ENCODE measurements at places on chromosomes 5 and 9.

- no peak for DNase-seq
Measured at GRCh38 chr9:89375191-89375760, 57.0 kb downstream of the SECISBP2 start.

- DNase-seq, result peak; percentile 87
Measured at GRCh38 chr5:34929720-34930461, 532 bp downstream of the DNAJC21 start.

GRCh38 chr5:171597946-171598640 is 178.6 kb downstream of the FGF18 start:
- no peak for DNase-seq

GRCh38 chr5:114174837-114175236 is 187.0 kb upstream of the KCNN2 start:
- DNase-seq, result no peak

- no peak for DNase-seq
Measured at GRCh38 chr9:31146485-31147166, 1237.8 kb upstream of the ACO1 start.

DNA sequence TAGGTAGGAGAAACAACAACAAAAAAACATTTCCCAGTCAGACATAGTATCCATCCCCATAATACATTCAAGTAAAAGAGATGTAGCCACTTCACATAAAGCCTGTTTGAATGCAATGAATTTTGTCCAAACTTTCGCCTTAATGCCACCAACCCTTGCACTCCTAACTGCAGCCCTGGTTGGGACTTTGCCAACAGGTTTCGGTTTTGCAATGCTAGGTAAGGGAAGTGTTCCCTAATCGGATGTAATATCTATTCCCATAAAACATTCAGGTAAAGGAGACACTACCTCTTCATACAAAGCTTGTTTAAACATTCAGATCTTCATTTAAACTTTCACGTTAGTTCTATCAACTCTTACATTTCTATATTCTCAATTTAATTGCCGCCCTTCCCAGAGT is 336.1 kb downstream of the DRD1 start:
- DNase-seq, result no peak

- no peak for DNase-seq
Measured at GRCh38 chr5:151097820-151098767, 17.3 kb upstream of the TNIP1 start.

GRCh38 chr9:124676159-124676551 is 95.0 kb downstream of the NR6A1 start:
- DNase-seq, result no peak

GRCh38 chr9:136536721-136537241 is 9.1 kb downstream of the NOTCH1 start:
- no peak for DNase-seq

GRCh38 chr5:129499208-129499852 is 39.2 kb downstream of the ADAMTS19 start:
- DNase-seq, result no peak

DNA sequence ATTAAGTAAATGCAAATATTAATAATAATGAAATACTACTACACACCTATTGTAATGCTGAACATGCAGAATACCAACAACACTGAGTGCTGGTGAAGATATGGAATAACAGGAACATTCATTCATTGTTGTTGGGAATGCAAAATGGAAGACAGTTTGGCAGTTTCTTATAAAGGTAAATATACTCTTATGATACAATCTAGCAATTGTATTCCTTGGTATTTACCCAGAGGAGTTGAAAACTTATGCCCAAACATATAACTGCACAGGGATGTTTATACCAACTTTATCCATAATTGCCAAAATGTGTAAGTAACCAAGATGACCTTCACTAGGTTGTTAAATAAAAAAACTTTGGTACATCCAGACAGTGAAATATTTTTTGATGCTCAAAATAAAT is 636.8 kb downstream of the PRR16 start:
- DNase-seq, result no peak

DNA sequence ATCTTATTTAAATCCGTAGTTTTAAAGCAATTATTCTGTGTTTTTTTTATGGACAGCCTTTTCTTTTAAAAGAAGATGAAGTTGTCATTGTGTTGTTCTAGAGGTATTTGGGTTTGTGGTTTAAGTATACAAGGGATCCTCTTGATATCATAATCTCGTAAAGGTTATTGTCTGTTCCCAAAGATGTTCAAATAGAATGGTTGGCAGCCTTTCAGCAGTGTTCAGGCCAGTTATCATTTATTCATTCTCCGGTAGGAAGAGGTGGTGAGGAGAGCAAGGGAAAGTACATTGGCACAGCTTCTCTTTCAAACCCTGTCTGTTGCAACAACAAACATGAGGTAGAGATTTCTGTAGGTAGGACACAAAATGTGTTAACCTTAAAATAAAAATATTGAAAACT is 147.0 kb downstream of the FOCAD start:
- DNase-seq, result no peak

DNA sequence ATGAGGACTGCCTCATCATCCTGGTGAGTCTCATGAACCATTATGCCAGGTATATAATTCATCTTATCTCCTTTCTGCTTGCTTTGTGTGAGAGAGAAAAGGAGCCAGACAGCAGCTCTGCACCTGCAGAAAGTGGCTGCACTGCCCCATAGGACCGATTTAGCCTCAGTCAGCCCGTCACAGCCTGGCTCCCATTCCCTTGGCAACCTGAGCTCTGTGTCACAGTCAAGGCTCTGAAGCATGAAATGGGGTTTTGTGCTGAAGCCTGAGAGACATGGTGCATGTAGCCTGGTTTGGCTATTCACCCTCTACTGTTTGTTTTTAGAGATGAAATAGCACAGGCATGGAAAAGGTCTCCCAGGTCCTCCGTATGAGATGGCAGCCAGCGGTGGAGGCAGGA is 198.3 kb downstream of the KCTD16 start:
- DNase-seq, result no peak

DNA sequence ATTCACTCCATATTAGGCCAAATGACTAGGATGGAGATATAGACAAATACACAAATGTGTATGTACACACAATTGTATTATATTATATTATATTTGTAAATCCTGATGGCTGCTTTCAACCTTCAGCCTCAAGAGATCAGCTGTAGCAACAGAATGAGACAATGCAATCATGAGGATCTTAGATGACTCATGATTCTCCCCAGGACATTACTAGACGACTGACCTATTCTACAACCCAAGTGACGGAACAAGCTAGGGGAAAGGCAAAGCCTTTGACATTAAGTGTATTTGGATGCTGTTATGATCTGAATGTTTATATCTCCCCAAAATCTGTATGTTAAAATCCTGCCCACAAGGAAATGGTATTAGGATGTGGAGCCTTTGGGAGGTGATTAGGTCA is 66.5 kb downstream of the COX7C start:
- no peak for DNase-seq

DNA sequence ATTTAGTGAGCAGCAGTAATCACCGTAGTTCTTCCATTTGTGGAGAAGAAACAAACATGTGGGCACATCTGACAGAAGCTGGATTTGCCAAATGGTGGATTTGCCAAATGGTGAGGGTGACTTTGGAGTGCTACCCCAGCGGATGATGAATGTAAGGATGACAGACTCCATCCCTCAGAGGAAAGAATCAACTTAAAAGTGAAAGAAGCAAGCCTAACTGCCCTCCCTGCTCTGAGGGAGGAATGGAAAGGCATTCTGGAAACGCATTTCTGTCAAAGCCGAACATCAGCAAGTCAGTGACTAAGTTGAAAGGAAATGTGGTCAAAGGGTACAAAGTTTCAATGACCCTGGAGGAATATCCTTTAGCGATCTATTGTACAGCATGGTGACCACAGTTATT is 143.5 kb downstream of the GPBP1 start:
- DNase-seq, result no peak

GRCh38 chr5:172115541-172115982 is 72.5 kb downstream of the STK10 start:
- no peak for DNase-seq

DNA sequence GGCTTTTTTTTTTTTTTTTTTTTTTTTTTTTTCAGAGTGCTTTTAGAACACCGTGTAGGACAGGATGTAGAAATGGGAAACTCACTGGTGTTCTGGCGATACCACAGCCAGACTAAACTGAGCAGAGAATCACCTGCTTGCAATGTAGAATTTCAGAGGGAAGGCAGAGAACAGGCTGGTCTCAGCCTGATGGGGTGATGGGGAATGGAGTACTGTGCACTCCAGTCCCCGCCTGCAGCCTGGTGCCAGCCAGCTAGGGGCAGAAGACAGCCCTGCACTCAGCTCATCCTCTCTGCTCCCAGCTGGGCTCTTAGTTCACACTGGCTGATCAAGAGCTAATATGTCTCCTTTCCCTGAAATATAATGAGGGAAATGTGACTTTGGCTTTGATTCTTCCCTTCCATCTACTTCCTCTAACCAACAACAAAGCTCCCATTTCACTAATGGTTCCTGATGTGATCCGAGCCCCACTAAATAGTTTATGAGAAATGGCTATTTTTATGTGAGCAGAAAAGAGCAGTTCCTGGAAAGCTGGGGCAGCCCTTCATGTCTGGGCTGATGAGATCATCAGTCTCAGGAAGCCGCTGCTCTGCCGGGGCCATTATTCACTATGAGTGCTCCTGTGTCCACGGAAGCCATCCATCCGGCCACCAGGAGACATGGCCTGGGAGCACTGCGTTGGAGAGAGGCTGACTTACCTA is 209.7 kb downstream of the GADD45G start:
- no peak for DNase-seq

DNA sequence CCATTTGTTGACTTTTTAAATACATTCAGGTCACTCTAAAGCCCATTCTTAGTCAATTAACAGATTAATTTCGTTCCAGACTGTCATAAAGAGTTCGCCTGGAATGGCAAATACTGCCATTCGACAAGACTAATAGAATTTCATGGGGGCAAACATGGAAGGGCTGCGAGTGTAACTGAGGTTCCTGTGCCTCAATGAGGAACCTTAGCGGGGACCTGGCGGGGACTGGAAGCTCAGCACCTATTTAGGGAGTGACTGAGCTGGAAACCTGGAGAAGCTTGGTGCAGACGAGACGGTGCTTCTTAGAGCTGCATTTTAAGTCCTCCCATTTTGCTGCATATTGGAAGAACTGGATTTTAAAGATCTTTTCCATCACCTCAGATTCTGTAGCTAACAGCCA is 3.4 kb downstream of the VCAN start:
- DNase-seq, result no peak

Data from SW 1271 (cell line).